Lower lobe of right lung (tissue), 2 donors: ENCODE measurements at places on chromosomes 11 and 22. TPM values are rescaled to one million over a fixed set of nuclear protein-coding genes. Genes with fewer than 3 reads are reported as not detected.
A peak's percentile ranks its signal among the peaks of the same experiment; 100 is the strongest.

DNA sequence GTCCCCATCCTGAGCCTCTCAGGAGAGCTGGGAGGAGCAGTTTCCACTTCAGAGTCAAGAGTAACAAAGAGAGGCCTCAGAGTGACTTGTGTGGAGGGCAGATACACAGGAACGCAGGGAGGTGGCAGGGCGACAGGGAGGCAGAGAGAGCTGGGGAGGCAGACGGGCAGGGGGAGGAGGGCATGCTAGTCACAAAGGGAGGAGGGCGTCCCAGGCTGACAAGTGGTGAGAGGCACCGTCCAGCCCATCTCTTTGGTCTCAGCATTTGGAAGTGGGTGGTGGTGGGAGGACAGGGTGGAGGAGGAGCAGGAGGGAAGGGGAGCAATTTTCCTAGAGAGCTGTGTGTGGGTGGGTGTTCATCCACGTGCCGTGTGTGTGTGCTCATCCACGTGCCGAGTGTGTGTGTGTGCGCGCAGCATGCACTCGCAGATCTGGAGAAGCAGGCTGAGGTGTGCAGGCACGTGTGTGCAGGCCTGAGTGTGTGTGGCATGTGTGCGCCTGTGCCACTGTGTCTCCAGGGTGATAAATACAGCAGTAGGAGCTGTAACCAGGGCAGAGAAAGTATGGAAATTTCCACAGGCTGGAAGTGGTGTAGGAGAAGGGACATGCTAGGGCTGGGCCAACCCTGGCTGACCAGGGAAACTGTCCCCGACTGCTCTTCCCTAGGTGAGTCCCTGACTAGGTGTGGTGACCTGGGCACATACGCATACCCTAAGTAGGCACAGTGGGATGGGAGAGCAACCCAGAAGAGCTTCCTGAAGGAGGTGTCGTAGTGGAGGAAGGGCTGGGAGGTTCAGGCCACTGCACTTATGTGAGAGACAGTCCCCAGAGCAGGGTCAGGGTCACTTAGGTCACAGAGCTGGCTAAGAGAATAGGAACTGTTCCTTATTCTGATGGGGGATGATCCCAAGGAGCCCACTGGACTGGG is 7.3 kb upstream of the PDE2A start:
- peak overlapping the region; percentile 8 for H3K27ac ChIP-seq
- peaks cover 17% of the 10 kb centered on the region for H3K27me3 ChIP-seq
- H3K4me3 ChIP-seq: no peak overlapping the region
- peaks cover 39% of the 10 kb centered on the region for H3K36me3 ChIP-seq

- H3K27ac ChIP-seq: no peak overlapping the region
- H3K4me3 ChIP-seq: no peak overlapping the region
These were observed 50.4 kb upstream of the CD82 start for GRCh38 chr11:44515048-44515447.

DNA sequence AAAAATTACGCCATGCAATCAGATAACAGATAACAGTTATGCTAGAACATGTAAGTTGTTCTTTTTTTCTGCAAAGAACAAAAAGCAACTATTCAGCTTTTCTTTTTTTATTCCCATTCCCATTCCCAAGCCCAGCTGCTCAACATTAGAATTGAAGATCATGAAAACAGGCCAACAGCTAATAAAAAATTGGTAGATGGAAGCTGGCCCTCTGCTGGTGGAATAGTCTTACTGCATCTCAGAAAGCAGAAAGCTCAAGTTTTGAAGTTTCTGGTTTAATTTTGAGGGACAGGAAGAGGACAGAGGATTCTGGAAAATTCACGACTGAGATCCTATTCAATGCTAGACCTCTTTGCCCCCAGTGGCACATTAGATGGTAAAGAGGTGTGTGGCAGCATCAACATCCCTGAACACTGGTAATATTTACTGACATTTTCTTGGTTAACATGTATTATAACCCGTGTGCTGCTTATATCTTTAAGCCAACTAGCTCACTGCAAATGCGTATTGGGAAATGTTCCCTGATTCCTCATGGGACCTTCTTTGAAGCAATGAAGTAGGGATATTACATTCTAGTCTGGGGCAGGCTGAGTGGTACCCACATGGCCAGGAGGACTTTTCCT is 591.2 kb downstream of the OPCML start:
- H3K4me1 ChIP-seq: no peaks in the 10 kb centered on the region
- no peaks in the 10 kb centered on the region for H3K36me3 ChIP-seq
- H3K27ac ChIP-seq: no peak overlapping the region
- DNase-seq: no peak
- peaks cover 36% of the 10 kb centered on the region for H3K27me3 ChIP-seq

GRCh38 chr22:32706149-32706548 is 95.4 kb upstream of the TIMP3 start:
- no peak overlapping the region for H3K27ac ChIP-seq
- no peak overlapping the region for H3K4me3 ChIP-seq
- H3K36me3 ChIP-seq: no peaks in the 10 kb centered on the region
- DNase-seq: no peak
- no peaks in the 10 kb centered on the region for H3K27me3 ChIP-seq
- no peaks in the 10 kb centered on the region for H3K4me1 ChIP-seq

GRCh38 chr11:11966826-11967668 is 41.4 kb downstream of the DKK3 start:
- H3K36me3 ChIP-seq: no peaks in the 10 kb centered on the region
- no peaks in the 10 kb centered on the region for H3K27me3 ChIP-seq
- DNase-seq: peak; percentile 78

DNA sequence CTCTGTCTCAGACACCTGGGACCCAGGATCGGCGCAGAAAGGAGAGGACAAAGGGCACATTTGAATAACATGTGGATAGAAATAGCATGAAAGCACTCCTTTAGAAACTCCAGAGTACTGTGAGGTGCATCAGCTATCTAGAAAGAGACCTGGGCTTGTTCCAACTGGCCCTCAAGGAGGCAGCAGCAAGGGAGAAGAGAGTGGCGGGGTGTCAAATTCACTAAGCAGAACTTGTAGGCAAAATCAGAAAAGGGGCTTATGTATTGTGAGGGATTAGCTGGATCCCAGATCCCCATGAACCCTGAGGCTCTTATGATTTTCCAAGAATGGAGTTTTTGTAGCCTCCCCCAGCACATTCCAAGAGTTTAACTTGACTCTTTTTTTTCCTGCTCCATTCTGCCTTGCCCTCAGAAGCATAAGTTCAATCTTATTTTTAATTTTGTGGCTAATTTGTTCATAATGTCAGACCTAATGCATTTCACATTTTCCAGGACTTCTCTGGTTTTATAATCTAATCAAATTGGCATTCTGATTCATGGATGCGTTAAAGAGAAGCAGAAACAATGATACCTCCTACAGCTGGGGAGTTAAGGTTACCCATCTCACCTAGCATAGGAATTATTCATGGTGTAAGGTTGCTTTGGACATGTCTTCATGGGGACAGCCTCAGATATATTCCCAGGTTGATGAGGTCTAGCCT is 33.6 kb downstream of the USH1C start:
- no peak overlapping the region for H3K4me3 ChIP-seq
- H3K27me3 ChIP-seq: no peaks in the 10 kb centered on the region
- no peak for DNase-seq
- H3K4me1 ChIP-seq: no peaks in the 10 kb centered on the region

DNA sequence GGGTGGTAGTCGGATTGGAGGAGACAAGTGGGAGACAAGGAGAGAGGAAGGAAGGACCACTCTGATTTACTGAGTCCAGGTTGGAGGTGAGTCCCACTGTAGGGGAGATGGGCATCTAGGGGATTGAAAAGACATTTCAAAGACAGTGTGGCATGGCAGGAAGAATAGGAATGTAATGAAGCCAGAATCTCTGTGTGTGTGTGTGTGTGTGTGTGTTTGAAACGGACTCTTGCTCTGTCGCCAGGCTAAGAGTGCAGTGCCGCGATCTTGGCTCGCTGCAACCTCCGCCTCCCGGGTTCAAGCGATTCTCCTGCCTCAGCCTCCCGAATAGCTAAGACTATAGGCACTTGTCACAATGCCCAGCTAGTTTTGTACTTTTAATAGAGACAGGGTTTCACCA is 4.2 kb upstream of the CSDC2 start:
- peaks cover 25% of the 10 kb centered on the region for H3K4me1 ChIP-seq
- H3K27ac ChIP-seq: peak overlapping the region; percentile 68
- H3K36me3 ChIP-seq: no peaks in the 10 kb centered on the region
- no peaks in the 10 kb centered on the region for H3K27me3 ChIP-seq
- no peak overlapping the region for H3K4me3 ChIP-seq
- no peak for DNase-seq

- no peaks in the 10 kb centered on the region for H3K36me3 ChIP-seq
- no peak overlapping the region for H3K27ac ChIP-seq
- no peak for DNase-seq
These were observed 574.5 kb downstream of the DLG2 start for GRCh38 chr11:85052636-85053035.

DNA sequence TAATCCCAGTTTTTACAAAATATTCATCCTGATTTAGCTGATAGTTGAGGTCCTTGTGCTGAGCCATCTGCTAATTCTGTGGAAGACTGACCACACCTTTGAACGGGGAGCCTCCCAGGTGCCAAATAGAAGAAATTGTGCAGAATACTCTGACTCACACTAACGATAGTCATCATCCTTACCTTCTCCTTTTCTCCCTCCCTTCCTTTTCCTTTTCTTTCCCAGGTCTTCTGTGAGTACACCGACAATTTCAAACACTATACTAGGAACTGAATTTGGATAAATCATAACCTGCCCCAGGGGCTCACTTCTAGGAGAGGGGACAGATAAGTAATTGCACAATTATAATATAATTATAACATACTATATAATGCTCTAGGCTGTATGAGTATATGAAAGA is 73.1 kb upstream of the CTSC start:
- no peak for DNase-seq
- peaks cover 24% of the 10 kb centered on the region for H3K4me1 ChIP-seq
- no peak overlapping the region for H3K27ac ChIP-seq
- H3K27me3 ChIP-seq: no peaks in the 10 kb centered on the region

GRCh38 chr11:65505466-65506289 is 6.8 kb downstream of the MALAT1 start:
- peaks cover 58% of the 10 kb centered on the region for H3K36me3 ChIP-seq
- H3K4me1 ChIP-seq: peaks cover 52% of the 10 kb centered on the region
- DNase-seq: no peak
- H3K4me3 ChIP-seq: peak overlapping the region; percentile 71
- H3K27ac ChIP-seq: peak overlapping the region; percentile 99

- H3K27me3 ChIP-seq: no peaks in the 10 kb centered on the region
- H3K4me1 ChIP-seq: no peaks in the 10 kb centered on the region
- no peak overlapping the region for H3K27ac ChIP-seq
These were observed 304.7 kb downstream of the NELL1 start for GRCh38 chr11:20973940-20974559.

DNA sequence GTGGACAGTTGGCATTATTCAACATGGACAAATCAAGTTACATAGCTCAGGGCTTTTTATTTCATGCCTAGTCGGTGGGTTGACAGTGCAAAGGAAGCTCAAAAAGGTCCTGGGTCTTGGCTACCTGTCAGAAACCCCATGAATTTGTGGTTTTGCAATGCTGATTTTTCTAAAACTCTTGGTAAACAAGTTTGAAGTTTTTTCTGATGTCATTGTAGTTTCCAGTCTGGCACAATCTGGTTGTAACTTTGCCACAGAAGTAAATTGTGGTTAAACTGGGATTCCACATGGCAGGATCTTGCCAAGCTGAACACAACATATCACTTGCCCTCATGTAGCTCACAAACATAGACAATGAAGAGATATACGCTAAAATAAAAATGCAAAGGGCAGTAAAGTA is 100.8 kb downstream of the EHF start:
- no peak for DNase-seq
- H3K27ac ChIP-seq: no peak overlapping the region
- no peak overlapping the region for H3K4me3 ChIP-seq
- no peaks in the 10 kb centered on the region for H3K4me1 ChIP-seq
- H3K27me3 ChIP-seq: no peaks in the 10 kb centered on the region

GPHA2 gene
- total RNA-seq: not detected

RASSF7 gene
- 71.5 TPM for total RNA-seq

BACE1-AS gene
- 8.6 TPM for total RNA-seq
